ENCODE measurements at places on chromosomes 16 and 17.

DNA sequence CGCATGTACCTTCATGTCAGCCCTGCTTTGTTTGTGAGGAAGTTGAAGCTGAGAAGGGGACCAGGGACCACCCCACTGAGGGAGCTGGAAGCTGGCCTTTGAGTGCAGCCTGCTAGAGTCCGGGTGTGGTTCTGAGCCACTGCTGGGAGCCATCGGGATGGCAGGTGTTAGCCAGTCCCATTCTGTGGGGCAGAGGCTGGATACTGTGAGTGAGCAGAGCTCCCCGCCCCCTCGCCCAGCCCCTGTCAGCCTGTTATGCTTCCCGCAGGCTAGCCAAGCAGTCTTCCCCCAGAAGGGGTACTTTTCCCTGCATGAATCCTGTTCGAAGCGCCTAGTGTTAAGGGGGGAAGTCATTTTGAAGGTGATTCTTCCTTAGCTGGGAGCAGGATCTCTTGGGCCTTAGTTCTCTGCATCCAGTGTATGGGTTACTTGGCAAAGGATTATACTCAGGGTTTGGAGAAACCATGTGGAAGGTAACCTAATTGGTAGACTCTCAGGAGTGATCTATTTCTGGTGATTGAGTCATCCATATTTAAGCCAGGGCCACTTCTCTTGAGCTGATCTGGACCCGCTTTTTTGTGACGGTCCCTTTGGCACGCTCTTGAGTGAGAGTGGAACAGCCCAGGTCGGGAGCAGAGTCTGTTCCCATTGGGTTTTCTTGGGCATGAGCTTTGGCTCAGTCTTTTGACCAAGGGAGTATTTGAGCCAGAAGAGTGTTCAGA is 23.8 kb downstream of the AKAP1 start:
- no peak for DNase-seq

GRCh38 chr17:36641877-36642845 is 40.8 kb downstream of the MRM1 start:
- DNase-seq: no peak

GRCh38 chr16:1976951-1977874 is 4.1 kb downstream of the NOXO1 start:
- no peak for DNase-seq

GRCh38 chr17:76107509-76107908 is 3.9 kb upstream of the EXOC7 start:
- no peak for DNase-seq

DNA sequence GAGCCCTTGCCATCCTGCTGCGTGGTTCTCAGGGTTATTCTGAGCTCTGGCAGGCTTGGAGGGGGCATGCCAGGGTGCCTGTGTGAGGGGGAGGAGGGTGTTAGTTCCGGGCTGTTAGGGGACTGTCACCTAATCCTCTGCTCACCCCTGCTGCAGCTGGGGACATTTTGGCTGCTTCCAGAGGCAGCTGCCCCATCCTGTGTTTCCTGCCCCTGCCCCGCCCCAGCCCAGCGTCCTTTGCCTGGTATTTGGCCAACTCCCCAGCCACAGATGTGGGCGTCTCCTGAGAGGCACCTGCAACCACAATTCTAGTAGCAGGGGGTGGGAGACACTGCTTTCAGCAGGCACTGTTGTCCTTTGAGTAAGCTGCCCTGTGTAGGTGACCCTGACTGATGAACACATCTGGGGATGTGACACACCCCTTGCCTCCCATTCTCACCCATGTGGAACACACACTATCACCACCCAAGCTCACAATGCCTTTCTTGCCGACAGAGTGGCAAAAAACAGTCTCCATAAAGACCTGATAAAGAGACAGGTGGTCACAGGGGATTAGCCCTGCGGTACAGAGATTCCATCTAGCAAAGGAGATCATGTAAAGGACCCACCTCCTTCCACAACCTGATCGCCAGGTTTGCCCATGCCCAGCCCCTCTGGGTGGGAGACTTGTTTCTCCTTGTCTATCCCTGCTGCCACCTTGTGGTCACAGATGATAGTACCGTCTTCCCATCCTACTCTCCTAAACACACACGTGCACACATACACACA is at the start of gene CHRNE:
TSS of gene CHRNE (minus strand) at position 48 of the 768 bp plus-strand sequence. CDS start at position 13, 35 bp downstream.
- DNase-seq: peak; percentile 71

DNA sequence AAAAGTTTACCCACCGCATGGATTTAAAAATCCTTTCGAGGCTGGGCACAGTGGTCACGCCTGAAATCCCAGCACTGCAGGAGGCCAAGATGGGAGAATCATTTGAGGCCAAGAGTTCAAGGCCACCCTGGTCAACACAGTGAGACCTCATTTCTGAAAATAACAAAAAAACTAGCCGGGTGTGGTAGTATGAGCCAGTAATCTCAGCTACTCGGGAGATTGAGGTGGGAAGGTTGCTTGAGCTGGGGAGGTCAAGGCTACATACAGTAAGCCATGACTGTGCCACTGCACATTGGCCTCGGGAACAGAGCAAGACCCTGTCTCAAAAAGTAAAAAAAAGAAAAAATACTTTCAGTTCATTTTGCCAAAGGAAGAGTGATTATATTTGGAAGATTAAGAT is 12.7 kb downstream of the GNA13 start:
- no peak for DNase-seq

GRCh38 chr17:62628831-62629555 is 1.5 kb downstream of the MRC2 start:
- no peak for DNase-seq

GRCh38 chr17:55237268-55237667 is 27.5 kb upstream of the HLF start:
- DNase-seq: no peak

DNA sequence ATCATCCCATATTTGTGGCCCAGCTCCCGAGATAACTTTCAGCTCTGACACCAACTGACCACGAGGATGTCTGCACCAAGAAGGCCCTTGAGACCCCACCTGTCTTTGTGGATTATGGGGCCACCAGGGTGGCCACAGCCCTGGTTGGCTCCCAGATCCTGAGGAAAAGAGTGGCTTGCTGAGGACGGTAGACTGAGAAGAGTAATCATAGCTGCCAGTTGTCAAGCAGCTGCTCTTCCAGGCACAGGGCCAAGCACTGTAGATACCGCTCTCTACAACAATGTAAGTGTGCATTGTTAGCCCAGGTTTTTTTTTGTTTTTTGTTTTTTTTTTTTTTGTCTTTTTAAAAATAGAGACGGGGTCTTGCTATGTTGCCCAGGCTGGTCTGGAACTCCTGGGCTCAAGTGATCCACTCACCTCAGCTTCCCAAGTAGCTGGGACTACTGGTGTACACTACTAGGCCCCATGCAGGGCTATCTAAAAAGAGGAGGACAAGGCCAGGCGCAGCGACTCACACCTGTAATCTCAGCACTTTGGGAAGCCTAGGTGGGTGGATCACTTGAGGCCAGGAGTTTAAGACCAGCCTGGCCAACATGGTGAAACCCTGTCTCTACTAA is 9.6 kb downstream of the ZNF205 start:
- DNase-seq: no peak

DNA sequence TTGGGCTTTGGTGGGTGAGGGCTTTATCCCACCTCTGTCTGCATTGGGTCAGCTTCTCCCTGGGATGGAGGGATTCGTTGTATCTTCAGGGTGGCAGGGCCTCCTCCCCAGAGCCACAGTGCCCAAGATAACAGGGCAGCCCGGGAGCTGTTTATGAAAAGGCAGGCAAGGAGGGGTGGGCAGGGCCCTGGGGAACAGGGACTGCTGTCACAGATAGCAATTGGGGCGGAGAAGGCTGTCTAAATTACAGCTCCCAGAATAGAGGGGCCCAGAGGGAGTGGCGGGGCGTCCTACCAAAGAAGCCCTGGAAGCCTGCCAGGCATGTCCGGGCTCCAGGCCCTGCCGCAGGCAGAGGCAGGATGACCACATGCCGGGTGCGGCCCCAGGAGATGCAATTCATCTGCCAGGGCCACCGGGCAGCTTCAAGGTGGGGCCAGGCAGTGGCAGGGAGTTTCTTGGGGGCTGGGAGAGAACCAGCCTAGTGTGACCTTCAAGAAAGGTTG is 18.8 kb upstream of the PHOSPHO1 start:
- no peak for DNase-seq

GRCh38 chr17:78132084-78132676 is 1.6 kb downstream of the TMC8 start:
- peak; percentile 53 for DNase-seq

- no peak for DNase-seq
Measured at GRCh38 chr17:1188812-1189504, 9.2 kb upstream of the ABR start.

DNA sequence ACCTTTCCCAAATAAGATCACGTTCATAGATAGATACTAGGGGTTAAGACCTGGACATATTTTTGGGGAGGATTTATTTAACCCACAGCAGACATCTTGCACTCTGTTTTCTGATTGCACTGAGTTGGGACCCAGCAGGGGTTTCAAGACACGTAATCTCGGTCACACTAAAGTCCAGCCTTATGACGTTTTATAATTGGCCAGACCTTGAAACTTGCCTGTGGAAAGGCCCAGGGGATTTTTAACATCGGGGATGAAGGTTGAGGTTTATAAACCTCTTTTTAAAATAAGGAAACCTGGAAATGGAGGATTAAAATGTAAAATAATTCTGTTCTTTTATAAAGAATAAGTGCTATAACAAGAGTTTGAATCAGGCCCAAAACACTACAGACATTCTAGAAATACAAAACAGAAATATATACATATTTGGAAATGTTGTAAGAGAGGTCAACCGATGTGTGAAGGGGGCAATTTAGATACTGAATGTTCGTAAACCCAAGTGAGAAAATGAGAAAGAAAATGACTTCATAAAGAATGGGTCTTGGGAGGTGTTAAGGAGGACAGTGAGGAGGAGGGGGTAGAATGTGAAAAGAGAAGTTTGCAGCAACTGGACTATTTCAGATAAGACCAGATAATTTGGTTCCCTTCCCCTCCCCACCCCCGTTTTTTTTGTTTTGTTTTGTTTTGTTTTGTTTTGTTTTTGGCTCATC is 61.1 kb upstream of the NOL11 start:
- DNase-seq: no peak

GRCh38 chr16:67194260-67194659 is 2.3 kb downstream of the E2F4 start:
- DNase-seq: no peak

DNA sequence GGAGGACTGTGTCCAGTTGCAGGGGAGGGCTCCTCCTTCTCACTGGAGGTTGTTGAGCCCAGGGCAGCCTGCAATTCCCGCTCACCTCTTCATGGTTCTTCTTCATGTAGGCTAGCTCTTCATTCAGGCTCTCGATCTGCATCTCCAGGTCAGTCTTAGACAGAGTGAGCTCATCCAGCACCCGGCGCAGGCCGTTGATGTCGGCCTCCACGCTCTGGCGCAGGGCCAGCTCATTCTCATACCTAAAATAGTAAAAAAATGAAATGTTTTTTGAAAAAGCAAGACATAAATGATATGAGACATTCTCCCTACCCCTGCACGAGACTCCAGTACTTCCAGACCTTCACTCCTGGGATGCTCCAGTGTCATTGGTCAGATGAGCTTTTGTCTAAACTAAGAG is 2.2 kb downstream of the KRT13 start:
- no peak for DNase-seq

DNA sequence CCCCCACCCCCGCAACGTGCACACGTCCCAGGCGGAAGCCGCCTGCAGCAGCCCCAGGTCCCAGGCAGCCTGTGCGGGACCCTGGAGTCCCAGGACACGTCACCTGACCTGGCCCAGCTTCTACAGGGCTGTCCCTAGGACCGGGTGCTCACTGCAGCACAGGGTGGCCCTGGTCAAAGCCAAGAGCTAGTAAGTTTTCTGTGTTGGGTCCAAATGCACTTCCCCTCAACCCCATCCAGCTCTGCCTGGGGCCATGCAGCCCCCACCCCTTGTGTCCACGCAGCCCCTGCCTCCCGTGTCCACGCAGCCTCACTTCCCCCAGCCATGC is 22.1 kb upstream of the PVALEF start:
- DNase-seq: no peak

DNA sequence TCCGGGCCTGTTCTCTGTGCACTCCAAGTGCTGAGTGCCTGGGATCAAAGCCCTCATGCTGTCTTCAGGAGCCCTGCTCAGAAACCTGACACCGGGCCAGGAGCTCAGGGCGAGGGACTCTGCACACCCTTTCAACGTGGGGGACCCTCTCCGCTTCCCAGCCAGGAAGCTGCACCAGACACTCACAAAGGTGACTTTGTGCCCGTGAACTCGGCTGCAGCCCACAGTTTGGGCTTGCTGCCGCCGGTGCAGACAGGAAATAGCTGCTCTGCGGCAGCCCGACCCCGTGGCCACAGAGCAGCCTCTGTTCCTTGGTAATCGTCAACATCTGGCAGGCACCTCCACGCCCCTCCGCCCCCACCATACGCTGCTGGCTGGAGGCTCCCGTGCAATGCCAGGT is 93.4 kb upstream of the METRNL start:
- DNase-seq: peak; percentile 38

GRCh38 chr17:29742210-29742513 is 119.5 kb upstream of the CORO6 start:
- DNase-seq: no peak

DNA sequence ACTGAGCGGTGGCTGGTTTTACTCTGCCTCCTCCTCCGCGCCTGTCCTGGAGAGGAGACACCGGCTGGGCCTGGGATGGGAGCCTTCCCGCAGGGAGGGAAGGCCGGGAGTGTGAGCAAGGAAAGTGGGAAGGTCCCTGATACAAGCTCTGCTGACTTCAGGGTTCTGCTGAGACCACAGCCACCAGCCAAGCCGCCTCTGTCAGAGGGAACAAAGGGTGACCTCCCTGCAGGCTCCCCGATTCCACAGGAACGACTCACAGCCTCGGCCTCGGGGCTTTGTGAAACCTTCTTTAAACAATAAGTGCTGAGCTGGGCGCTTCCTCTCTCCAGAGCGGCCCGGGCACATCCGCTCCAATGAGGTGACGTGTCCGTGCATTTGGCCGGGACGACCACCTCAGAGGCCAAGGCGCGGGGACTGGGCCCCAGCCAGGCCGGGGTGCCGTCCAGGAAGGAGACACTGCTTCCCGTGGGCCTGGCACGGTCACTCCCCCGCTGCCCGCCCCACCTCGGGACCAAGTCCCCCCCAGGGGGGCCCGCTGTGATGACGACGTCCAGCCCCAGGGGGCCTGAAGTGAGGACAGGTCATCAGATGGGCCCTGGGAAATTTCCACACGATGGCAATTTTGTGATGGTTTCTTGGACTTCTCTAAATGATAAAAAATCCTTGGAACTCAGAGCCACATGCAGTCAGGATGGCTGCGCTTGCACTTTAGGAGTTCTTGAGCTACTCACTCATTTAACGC is 11.8 kb upstream of the CIBAR2 start:
- DNase-seq: no peak

GRCh38 chr17:42106009-42106408 is 6.5 kb downstream of the DHX58 start:
- no peak for DNase-seq

- no peak for DNase-seq
Measured at GRCh38 chr17:7956228-7956965, 24.4 kb downstream of the CNTROB start.

DNA sequence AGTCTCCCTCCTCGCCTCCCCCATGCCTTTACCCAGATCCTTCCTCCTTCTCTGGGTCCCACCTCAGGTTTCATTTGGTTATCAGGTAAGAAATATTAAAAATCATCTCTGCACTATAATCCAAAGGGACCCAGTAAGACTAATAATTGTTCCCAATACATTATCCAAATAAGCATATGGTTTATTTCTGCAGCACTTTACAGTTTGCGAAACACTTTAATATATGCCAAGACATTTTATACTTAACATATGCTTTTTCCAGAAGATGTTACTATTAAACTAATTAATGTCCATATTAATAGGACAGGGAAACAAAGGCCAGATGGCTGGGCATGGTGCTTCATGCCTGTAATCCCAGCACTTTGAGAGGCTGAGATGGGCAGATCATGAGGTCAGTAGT is 33.3 kb downstream of the CD300LF start:
- DNase-seq: no peak

- no peak for DNase-seq
Measured at GRCh38 chr17:75869282-75870141, 8.9 kb downstream of the TRIM47 start.

- peak; percentile 19 for DNase-seq
Measured at GRCh38 chr17:75077496-75078283, 10.1 kb upstream of the SLC16A5 start.

Data from activated CD4-positive, alpha-beta T cell treated with anti-CD3 and anti-CD28 coated beads, Interleukin-2, amount 50 U/mL, for 4 hours (primary cell).